ENCODE measurements at places on chromosomes 3 and 15.

- no peak for DNase-seq
Observed at GRCh38 chr3:194300382-194300758, 50.8 kb downstream of the CPN2 start.

GRCh38 chr3:4786431-4786830 lies 192.8 kb upstream of the BHLHE40 start:
- DNase-seq: no peak

GRCh38 chr3:117488983-117489382 lies 779.4 kb downstream of the TUSC7 start:
- no peak for DNase-seq

DNA sequence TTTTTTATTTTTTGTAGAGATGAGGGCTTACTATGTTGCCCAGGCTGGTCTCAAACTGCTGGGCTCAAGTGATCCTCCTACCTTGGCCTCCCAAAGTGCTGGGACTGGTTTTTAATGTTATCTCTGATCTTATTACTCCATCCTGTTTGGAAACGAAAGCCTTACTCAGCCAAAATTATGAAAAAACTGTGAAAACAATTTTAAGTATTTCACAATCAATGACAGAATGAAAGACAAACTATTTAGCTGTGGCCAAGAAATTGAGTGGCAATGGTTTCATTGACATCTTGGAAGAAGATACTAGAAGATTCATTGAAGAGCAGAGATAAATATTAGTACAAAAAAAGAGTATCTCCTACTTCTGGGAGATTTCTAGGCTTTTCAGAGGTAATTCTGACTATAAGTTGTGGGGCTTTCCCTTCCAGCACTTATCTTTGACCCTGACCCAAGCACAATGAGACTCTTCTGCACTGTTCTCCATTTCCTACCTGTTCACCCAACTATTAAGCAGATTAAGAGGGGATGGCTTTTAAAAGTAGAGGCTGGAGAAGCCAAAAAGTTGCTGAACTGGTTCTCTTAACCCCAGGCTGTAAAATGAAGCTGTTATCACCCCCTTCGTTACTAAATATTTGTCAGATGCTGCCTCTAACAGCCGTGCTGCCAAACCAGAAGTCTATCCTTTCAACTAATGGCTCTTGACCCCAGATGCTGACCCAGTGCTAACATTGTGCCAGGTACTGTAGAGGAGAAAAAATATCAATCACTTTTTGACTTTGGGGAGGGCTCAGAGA lies 14.2 kb upstream of the SLC25A36 start:
- no peak for DNase-seq

- DNase-seq: no peak
Observed at GRCh38 chr3:126976906-126977305, 6.0 kb upstream of the PLXNA1 start.

GRCh38 chr3:69142090-69142489 lies 19.7 kb upstream of the LMOD3 start:
- no peak for DNase-seq

DNA sequence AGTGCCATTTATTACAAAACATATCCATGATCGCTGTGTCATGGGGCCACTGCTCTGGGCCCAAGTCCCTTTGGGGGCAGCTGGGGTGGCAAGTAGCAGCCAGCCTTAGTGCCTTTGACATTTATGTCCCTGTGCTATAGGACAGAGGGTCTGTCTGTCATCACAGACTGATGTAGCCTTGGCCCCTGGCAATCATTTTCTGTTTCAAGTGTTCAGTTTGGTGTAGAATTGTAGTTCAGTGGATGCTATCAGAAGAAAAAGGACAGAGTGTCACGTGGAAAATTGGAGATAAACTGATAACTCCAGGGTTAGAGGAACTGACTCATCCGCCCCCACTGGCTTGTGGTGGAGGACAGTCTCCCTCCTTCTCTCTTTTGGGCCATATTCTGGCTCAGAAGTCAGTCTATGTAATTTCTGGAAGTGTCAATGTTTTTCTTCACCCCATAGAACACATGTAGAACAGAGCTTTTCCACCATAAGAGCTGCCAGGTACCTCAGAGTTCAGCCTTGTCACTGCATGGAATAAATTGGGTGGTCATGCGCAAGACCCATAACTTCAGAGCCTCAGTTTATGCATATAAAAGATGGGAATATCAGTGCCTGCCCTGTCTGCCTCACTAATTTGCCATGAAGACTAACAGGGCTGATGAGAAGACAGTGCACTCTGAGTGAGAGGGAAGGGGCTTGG lies 4.5 kb upstream of the MRPS22 start:
- DNase-seq: peak; percentile 61

DNA sequence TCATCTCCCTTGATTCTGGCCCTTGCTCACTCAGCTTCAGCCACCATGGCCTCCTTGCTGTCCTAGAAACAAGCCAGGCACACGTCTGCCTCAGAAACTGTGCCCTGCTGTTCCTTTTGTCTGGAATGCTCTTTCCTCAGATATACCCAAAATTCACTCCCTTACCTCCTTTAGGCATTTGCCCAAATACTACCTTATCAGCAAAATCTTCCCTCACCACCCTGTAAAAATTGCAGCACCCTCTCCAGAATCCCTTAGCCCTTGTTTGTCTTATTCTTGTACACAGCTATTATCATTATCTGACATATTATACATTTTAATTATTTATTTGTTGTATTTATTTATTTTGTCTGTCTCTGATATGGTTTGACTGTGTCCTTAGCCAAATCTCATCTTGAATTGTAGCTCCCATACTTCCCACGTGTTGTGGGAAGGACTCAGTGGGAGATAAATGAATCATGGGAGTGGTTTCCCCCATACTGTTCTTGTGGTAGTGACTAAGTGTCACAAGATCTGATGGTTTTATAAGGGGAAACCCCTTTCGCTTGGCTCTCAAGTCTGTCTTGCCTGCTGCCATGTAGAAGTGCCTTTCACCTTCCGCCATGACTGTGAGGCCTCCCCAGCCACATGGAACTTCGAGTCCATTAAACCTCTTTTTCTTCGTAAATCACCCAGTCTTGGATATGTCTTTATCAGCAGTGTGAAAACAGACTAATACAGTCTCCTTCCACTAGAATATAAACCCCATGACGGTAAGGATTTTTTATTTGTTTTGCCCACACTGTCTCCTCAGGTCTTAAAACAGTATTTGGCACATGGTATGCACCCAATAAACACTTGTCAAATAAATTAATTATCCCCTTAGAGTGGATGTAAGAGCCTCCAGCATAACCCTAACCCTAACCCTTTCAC lies 60.0 kb upstream of the STT3B start:
- peak; percentile 50 for DNase-seq

DNA sequence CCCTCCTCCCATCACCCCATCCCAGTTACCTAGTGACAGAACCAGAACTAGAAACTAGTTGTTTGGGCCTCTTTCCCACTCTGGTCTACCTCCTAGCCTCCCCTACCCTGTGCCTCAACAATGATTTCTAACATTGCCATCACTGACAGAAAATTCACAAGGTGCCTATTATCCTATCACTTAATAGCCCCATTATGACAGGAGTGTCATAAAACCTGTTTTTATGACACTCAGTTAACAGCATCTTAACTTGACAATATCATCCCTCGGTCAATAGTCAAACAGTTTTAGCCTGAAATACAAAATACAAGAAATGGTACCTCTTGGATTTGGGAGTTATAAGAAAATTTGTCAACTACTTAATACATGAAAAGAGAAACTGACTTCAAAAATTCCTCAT lies 46.5 kb downstream of the ULK4 start:
- DNase-seq: no peak
